ENCODE measurements at places on chromosomes 4 and X.

DNA sequence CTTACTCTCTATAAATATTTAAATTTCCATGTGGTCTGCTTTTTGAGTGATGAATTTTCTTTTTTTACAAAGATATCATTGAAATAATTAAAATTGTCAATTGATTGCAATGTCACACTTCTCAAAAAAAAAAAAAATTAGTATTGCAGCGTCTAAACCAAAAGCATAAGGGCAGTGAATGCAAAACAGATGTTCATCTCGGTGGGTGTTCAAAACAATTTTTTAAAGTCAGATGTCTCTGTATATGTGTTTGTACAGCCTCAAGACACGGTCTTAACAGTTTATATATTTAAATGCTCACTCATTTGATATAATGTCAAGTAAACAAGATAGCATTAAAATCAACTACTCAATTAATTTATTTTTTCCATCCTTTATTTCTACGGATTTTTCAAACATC lies 52.3 kb downstream of the PALLD start:
- DNase-seq, result no peak

DNA sequence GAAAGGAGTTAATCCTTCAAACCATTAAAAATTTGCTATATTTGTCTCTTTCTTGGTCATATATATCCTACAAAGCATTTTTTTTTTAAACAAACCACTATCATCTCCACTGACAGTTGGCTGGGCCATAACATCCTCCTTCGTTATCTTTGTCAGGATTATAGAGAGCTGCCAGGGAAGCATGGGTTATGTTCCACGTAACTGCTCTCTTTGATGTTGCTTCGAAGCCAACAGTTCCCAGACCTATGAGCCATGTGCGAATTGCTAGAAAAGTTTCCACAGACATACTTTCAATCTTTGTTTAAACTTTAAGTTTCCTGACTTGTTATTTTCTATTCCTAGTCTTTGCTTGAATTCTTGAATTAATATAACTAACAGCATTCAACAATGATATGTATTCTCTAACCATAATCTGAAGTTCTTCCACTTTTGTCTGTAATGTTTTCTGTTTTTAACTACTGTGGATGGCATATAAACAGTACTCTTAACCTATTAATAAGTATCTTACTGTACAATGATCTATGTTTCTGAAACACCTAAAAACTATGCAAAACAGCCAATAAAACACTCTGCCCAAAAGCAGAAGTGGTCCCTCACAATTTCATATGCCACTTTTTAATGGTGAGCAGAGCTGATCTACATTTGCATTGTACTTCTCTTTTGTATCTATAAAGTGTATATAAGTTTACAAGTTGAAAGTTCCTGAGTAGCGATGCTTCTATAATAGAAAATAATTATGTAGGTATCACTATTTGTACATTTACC lies 37.9 kb downstream of the EREG start:
- no peak for DNase-seq

DNA sequence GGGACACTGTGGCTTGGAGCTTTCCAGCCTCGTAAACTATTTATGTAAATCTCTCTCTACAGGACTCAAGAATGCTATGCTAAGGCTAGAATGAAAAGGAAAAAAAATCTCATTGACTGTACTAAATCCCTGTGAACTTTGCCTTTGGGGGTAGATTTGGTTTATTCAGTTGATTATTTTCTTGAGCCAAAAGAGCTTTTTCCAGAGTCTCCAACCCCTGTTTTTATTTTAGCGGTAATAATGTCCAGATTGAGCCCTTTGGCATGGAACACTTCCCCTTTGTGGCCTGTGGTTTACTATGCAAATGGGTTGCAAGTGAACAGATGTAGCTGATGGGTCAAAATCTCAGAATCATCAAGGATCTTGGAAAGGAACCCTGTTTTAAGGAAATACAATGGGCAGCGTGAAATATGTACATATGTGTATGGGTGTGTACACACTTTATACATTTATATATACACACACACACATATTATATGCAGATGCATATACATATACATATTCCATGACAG lies 72.9 kb downstream of the FAM9B start:
- no peak for DNase-seq

GRCh38 chrX:140933874-140934655 lies 68.3 kb upstream of the SPANXB1 start:
- DNase-seq, result no peak

GRCh38 chr4:2478229-2478628 lies 9.3 kb downstream of the RNF4 start:
- DNase-seq, result no peak

DNA sequence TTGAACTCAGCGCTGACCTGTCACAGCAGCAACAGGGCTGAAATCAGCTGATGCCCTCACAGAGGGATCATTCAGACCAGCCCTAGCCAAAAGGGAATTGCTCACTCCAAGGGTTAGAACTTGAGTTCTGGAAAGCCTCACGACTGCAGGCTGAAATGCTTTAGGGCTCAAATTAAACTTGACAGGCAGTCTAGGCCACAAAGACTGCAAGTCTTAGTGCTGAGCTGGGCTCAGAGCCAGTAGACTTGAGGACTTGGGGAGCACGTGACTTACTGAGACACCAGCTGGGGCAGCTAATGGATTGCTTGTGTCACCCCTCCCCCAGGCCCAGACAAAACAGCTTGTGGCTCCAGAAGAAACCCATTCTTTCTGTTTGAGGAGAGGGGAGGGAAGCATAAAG lies 119.0 kb upstream of the SLC6A14 start:
- DNase-seq, result peak; percentile 0
